ENCODE measurements at places on chromosomes 7 and 10.

DNA sequence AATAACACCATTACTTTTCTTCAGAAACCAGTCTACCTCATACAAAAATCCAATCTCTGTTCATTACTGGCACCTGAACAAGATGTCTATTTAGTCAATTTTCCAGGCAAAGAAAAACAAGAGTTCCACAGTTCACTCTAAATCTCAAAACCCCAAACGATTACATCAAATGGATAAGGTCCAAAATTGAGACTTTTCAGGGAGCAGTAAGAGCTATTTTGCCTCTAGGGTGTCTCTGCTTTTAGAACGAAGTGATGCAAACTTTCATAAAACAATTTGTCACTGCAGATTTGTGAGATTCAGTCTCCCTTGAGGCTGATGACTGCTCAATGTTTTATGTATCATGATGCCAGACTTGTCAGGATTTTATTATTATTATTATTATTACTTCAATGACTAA, 937.0 kb upstream of the PHF14 start:
- H3K36me3 ChIP-seq = no peaks in the 10 kb centered on the region
- no peaks in the 10 kb centered on the region for H3K4me1 ChIP-seq
- H3K27ac ChIP-seq = no peak overlapping the region
- no peak overlapping the region for H3K4me3 ChIP-seq

GRCh38 chr7:155648752-155649339, 4.4 kb downstream of the RBM33 start:
- peaks cover 7% of the 10 kb centered on the region for H3K36me3 ChIP-seq
- no peak overlapping the region for H3K27ac ChIP-seq
- peaks cover 44% of the 10 kb centered on the region for H3K4me1 ChIP-seq
- no peaks in the 10 kb centered on the region for H3K27me3 ChIP-seq

DNA sequence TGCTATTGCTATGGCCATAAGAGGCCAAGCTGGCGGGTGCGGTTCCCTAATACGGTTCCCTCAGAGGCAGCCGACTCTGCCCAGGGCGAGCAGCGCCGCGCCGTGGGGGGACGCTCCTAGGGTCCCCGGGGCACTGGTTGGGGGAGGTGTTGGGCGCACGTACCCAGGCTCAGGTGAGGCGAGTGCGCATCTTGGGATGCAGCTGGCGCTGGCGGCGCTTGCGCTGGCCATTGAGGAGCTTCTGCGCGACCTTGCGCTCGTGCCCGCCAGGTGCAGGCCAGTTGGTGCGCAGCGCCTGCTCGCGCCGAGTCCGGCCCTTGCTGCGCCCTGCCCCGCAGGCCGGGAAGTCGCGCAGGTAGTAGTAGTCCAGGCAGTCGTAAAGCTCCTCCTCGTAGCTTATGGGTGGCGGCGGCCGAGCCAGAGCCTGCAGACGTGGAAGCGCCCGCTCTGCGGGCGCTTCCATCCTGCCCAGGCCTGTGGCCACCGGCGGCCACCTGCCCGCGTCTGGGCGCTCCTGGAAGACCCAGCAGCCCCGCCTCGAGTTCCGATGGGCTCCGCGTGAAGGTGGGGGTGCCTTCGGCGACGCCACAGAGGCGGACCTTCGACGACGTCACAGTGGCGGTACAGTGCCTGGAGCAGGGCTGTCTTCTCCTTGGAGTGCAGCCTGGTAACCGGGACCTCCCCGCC, at the start of gene NUPR2:
Gene NUPR2, minus strand, starts transcription at position 566 of the 687 bp plus-strand sequence. Its CDS starts 103 bp downstream, at position 463.
- H3K36me3 ChIP-seq = no peaks in the 10 kb centered on the region
- H3K27ac ChIP-seq = no peak within 1 kb of the TSS
- no peaks in the 10 kb centered on the region for H3K27me3 ChIP-seq
- DNase-seq = no peak
- no peak within 1 kb of the TSS for H3K4me3 ChIP-seq

GRCh38 chr10:112246-112645, 23.0 kb upstream of the ZMYND11 start:
- no peaks in the 10 kb centered on the region for H3K27me3 ChIP-seq
- no peak overlapping the region for H3K27ac ChIP-seq
- no peaks in the 10 kb centered on the region for H3K4me1 ChIP-seq

GRCh38 chr7:113404245-113404644, 285.9 kb upstream of the SMIM30 start:
- H3K27ac ChIP-seq = no peak overlapping the region
- no peaks in the 10 kb centered on the region for H3K27me3 ChIP-seq
- H3K36me3 ChIP-seq = no peaks in the 10 kb centered on the region
- H3K4me1 ChIP-seq = no peaks in the 10 kb centered on the region

DNA sequence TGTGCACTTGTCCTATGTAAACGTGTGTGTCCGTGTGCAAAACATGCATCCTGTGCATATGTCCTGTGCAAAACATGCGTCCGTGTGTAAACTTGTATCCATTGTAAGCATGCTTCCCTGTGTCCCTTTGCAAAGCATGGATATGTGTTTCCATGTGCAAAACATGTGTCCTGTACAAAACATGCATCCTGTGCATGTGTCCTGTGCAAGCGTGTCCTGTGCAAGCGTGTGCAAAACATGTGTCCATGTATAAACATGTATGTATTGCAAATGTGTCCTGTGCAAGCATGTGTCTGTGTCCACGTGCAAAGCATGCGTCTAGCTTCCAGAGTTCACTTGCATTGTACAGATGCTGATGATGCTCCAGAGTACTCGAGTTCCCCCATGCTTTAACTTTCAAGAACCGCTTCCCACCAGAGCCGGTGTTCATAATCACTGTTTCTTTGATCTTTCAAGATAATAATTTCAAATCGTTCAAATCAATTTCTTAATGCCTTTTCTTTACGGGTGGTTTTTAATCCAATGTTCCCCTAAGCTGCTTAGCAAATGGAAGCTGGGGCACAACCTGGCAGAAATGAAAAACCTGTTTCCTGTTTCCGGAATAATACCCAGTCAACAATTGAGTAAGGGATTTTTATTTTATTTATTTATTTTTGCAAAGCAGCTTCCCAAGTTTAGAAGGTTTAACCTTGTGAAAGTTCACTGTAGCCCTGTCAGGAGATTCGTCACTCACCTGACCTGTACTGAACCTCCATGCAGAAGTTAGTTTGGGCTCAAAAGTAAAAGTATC, 641 bp upstream of the ASB13 start:
- H3K4me1 ChIP-seq = peaks cover 9% of the 10 kb centered on the region
- no peaks in the 10 kb centered on the region for H3K36me3 ChIP-seq
- no peak for DNase-seq

DNA sequence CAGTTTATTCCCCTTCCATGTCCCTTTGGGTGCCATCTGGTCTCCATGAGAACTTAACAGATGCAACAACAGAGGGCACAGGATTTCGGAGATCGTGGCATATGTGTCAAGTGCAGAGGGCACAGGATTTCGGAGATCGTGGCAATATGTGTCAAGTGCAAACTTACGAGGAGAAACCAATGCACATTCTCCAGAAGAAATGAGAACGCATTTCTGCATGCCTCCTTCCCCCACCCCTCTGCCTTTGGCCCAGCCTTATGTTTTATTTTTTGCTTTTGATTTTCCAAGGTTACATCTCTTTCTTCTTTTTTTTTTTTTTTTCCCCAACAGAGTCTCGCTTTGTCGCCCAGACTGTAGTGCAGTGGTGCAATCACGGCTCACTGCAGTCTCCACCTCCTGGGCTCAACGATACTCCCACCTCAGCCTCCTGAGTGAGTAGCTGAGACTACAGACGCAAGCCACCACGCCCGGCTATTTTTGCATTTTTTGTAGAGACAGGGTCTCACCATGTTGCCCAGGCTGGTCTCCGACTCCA, 586 bp upstream of the ANKRD26 start:
- H3K36me3 ChIP-seq = no peaks in the 10 kb centered on the region
- H3K27ac ChIP-seq = peak overlapping the region; percentile 84
- H3K4me1 ChIP-seq = peaks cover 19% of the 10 kb centered on the region
- peak overlapping the region; percentile 89 for H3K4me3 ChIP-seq
- H3K27me3 ChIP-seq = no peaks in the 10 kb centered on the region
- DNase-seq = peak; percentile 26

GRCh38 chr7:24729365-24730017, 27.8 kb downstream of the GSDME start:
- H3K4me3 ChIP-seq = no peak overlapping the region
- no peak overlapping the region for H3K27ac ChIP-seq
- H3K27me3 ChIP-seq = no peaks in the 10 kb centered on the region

DNA sequence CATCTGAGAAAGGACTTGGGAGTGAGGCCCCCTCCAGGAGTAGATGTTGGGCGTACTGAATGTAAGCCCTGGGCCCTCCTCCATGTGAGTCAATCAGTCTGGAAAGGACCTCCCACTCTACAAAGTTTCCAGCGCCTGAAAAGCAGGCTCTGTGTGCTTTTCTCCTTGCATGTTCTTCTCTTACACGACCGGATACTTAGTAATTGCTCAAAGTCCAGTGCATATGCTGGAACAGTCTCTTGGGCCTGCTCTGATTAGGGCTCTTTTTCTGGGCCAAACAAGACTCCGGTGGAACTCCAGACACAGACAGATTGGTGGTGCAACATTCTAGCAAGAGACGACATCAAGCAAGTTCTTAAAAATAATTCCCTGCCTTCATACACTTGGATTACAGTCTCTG, 38.3 kb upstream of the RAPGEF5 start:
- DNase-seq = no peak
- H3K4me3 ChIP-seq = no peak overlapping the region
- no peak overlapping the region for H3K27ac ChIP-seq
- no peaks in the 10 kb centered on the region for H3K4me1 ChIP-seq
- H3K27me3 ChIP-seq = no peaks in the 10 kb centered on the region

DNA sequence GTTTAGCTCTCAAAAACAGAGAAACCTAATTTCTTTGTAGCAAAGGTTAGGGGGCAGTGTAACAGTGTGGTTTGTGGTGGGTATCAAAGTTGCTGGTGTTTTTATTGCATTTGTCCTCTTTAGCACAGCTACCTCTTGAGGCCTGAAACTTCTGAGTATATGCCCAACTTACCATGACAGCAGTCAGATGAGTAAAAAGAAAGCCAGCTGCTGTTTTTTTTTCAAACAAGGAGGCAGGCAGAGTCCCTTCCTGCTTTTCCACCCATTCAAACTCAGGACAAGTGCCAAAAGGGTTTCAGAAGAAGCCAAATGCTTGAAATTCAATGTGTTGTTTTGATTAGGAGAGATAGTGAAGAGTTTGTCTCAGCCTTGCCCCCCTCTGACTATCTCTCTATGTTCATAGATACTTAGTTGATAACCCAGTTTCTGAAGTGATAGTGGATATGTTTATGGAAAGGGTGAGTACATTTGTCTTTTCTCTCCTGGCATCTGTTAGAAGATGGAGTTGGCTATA, 23.1 kb downstream of the GBF1 start:
- no peak overlapping the region for H3K4me3 ChIP-seq
- peaks cover 4% of the 10 kb centered on the region for H3K4me1 ChIP-seq
- no peak for DNase-seq
- peak overlapping the region; percentile 9 for H3K27ac ChIP-seq

DNA sequence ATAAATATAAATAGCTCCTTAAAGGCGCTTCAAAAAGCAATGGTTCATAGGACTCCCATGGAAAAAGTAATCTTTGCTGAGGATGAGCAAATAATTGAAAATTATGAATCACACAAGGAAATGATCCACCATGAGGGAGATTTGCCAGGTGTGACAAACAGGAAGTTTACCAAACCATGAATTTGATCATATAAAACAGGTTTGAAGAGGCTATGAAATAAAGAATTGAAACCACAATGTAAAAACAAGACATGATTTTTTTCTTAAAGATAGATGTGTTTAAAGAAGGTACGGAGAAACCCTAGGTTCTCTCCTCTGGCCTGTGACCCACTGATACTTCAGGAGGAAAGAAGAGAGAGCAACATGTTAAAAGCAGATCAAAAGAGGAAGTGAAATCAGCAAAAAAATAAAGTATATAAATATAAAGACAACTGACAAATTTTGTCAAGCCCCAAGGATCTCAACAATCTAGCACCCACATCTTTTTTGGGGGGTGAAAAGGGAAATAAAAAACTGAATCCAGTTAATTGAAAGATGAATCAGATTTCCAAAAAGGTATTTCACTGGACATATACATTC, 111.3 kb upstream of the ASAH2 start:
- DNase-seq = no peak
- H3K4me3 ChIP-seq = no peak overlapping the region
- H3K27ac ChIP-seq = no peak overlapping the region
- no peaks in the 10 kb centered on the region for H3K27me3 ChIP-seq
- no peaks in the 10 kb centered on the region for H3K36me3 ChIP-seq

DNA sequence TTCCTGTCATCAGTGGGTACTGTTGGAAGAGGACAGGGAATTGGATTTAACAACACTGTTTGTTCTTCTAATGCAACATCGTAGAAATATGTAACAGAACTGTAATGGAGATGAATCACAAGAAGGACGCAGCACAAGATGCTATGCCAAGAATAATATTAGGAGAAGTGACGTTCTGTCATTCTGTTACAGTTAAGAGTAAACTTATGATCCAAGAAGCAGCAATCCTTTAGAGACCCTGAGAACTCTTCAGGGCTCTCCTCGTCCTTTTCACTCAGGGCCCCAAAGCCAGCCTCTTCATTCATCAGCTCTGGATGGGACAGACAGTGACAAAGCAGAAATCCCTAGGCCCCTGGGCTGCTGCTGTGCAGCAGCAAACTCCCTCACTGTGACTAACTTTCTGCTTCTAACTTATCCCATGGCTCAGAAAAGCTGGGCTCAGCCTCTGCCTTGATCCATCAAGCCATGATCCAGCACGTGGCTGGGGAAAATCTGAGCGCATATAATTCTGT, 8.7 kb upstream of the IL6 start:
- H3K4me3 ChIP-seq = no peak overlapping the region
- no peak overlapping the region for H3K27ac ChIP-seq
- H3K4me1 ChIP-seq = no peaks in the 10 kb centered on the region
- DNase-seq = no peak
- no peaks in the 10 kb centered on the region for H3K36me3 ChIP-seq
- H3K27me3 ChIP-seq = no peaks in the 10 kb centered on the region

DNA sequence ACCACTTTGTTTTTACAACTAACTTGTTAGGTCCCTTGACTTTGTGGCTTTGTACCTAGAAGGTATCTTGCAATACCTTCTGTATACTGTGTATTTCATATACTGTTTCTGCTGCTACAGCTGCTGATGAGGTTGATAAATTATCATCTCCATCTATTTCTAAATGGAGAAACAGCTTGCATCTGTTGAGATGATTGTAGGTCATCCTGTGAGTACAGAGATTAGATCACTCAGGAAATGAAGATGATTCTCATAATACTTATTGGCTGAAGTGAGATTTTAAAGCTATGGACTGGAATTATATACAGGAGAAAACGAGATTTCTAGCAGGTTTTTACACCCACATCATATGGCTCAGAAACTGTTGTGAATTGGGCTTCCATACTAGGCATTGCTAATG, 280.5 kb downstream of the KCND2 start:
- no peak overlapping the region for H3K27ac ChIP-seq
- DNase-seq = no peak

GRCh38 chr7:98206451-98207330, 4.5 kb upstream of the BHLHA15 start:
- H3K36me3 ChIP-seq = peaks cover 17% of the 10 kb centered on the region
- DNase-seq = no peak
- H3K27me3 ChIP-seq = no peaks in the 10 kb centered on the region
- no peak overlapping the region for H3K27ac ChIP-seq

Data from naive thymus-derived CD4-positive, alpha-beta T cell (primary cell).